ENCODE measurements at places on chromosomes 5 and 9.

DNA sequence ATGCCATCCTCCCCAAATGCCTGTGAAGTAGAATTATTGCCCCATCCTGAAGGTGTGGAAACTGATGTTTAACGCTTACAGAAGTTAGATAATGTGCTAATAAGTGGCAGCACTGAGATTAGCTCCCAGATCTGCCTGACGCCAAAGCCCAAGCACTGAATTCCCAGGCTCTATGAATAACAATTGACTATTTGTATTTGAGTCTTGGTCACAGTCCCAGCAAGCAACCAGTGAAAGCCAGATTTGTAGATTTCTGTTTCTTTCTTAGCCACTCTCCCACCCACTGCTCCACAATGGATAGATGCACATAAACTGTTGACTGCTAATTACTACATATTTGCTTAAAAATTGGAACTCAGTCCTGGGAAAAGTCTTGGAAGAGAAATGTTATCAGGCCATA is 34.4 kb downstream of the FAM240B start:
- no peak for DNase-seq

GRCh38 chr5:54905942-54906537 is 79.4 kb downstream of the ESM1 start:
- DNase-seq: no peak

- no peak for DNase-seq
These were observed 12.3 kb downstream of the TLE4 start for GRCh38 chr9:79583952-79584654.

DNA sequence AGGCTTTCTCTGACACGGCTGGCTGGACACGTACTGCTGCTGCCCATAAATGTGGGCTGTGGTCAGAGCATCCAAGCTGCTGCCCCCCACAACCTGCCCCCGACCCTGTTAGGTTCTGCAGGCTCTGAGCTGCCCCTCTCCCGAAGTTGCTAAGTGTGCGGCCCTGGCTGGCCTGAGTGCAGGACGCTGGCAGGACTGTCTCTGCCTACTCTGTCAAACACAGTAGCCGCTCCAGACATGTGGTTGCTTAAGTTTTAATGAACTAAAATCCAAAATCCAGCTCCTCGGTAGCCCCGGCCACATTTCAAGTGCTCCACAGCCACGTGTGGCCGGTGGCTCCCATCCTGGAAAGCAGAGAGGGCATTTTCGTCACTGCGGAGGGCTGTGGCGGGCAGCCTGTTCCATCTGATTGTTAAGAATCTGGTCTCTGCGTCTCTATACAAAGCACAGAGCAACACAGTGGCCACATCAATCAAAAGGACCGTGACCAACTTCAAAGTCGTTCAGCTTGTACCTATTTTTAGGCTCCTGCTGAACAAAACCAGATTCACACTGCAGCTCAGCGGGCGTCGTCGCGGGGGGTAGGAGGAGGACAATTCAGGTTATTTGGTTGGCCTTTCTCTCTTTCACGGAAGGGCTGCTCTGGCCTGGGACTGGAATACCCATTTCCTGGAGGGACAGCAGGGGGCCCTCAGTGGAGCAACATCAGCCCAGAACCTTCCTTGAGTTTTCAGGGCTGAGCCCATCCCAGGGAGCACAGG is 68.9 kb downstream of the PTCH1 start:
- no peak for DNase-seq

DNA sequence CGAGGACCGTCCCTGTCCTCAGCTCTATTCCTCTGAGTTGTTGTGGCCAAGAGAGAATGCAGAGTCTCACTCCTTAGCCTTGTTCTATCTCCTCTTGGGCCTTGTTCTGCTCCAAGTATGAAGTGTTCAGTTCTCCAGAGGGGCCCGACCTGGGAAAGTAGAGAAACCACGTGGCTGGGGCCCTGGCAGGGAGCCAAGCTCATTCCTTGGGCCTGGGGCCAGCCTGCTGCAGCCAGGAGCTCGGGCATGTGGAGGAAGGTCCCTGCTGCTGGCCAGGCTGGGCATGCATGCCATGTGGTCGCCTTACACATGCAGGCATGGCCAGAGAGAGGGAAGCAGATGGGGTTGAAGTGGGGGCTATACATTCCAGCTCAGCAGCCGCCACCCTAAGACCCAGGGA is 60.7 kb downstream of the COL27A1 start:
- DNase-seq: peak; percentile 58

DNA sequence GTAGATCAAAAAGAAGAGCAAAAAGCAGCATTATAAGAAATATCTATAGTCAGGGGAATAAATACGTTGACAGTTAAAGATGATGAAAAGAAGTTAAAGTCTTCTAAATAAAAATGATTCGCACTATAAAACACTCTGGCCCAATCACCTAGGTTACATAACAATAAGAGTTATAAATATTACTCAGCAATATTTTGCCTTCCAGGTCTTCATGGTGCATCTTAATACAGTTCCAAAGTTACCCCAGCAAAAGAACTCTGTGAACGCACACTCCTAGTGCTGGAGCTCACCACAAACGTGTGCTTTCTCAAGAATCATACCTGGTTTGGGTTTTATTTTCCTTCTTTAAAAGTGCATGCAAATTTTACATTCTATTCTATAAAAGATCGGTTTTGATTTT is 44.7 kb downstream of the EPB41L4A start:
- no peak for DNase-seq

GRCh38 chr5:17443333-17444130 is 54.5 kb upstream of the TAF11L2 start:
- no peak for DNase-seq

- DNase-seq: no peak
These were observed 201.0 kb downstream of the EFNA5 start for GRCh38 chr5:107469485-107470294.

DNA sequence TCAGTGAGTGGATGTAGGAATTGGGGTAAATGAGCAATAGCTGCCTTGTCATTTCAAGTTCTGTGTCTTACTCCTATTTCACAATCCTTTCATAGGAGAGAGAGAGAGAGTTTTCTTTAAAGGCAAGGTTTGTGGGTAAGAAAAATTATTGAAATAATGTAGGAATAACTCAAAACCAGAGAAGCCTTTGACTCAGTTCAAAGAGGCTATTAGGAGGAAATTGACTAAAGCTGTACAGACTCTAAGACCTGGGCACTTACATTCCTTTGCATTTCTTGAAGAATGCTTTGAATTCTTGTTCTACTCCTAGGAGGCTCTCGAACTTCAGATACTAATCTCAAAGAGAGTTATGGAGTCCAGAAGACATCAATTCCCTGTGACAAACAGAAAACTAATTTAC is 257.1 kb downstream of the FBXL7 start:
- no peak for DNase-seq

DNA sequence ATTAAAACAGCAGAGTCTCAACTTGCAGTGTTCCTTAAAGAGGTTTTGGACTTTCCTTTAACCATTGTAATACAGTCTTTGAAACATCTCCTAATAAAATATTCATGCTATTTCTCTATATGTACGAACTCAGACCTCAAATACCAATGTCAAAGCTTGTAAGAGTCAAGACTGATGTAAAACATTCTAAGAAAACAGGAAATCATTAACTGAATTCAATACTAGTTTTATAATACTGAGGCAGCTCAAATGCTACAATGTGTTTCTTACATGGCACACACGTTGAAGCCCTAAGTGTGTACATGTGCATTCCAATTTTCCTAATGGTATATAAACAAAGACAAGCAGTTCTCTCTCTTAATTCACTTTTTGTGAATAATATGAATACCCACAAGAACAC is 11.6 kb downstream of the PSIP1 start:
- no peak for DNase-seq

DNA sequence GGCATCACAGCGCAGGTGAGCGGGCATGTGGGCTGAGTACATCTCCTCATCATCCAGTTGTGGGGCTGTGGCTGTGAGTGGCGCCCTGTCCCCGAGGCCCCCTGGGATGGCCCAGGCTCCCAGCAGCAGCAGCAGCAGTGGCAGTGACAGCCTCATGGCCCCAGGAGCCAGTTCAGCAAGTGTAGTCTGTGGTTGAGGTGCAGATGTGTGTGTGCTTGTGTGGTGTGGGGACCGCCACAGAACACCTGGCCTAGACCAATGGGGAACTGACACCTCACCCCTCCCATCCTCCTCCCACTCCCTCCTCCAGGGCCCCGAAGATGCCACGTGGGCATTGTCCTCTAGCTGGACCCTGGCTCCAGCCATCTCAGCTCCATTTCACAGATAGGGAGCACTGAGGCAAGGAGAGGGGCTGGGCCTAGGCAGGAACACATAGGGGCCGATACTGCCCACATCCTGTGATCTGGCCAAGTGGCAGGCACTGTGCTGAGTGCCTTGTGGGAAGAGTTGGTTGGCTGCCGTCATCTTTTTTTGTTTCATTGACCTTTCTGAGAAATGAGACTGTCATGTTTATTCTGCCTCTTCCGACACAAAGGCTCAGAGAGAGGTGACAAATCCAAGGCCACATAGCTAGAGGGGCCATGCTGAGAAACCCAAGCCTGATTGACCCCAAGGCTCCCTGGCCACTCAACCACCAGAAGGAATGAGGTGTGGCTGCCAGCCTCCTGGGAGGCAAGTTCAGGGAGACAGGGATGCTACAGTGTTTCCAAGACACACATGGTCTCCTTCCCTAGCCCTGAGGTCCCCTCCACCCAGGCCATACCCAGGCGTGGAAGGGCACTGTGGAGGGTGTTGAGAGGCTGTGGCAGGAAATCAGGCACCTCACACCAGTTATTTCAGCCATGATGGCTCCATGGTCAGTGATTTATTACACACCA is at the start of gene MZB1:
Gene MZB1 (minus strand): TSS at position 213 of the 938 bp plus-strand sequence. CDS start 57 bp downstream, at position 156.
- no peak for DNase-seq

- DNase-seq: no peak
These were observed 22.1 kb upstream of the UBAP2 start for GRCh38 chr9:34070606-34071324.

- DNase-seq: no peak
These were observed 108.6 kb downstream of the ACER2 start for GRCh38 chr9:19517202-19517942.

DNA sequence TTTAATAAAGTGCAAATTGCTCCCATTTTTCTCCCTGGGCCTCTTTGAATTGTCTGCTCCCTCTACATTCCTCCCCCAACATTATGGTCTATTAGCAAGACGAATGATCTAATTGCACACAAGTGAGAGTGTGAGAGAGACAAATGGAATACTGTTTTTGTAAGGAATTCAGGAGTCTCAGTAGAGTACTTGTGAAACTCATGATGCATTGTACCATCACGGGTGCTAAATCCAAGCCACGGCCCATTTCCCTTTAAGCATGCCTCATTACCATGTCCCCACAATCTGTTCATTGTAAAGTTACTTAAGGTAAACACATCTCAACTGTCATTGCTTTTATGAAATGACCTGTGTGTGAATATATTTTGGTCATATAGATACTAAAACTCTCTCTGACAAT is 62.8 kb downstream of the CD180 start:
- DNase-seq: no peak

GRCh38 chr9:131237931-131238401 is 38.3 kb downstream of the FAM78A start:
- DNase-seq: peak; percentile 35

DNA sequence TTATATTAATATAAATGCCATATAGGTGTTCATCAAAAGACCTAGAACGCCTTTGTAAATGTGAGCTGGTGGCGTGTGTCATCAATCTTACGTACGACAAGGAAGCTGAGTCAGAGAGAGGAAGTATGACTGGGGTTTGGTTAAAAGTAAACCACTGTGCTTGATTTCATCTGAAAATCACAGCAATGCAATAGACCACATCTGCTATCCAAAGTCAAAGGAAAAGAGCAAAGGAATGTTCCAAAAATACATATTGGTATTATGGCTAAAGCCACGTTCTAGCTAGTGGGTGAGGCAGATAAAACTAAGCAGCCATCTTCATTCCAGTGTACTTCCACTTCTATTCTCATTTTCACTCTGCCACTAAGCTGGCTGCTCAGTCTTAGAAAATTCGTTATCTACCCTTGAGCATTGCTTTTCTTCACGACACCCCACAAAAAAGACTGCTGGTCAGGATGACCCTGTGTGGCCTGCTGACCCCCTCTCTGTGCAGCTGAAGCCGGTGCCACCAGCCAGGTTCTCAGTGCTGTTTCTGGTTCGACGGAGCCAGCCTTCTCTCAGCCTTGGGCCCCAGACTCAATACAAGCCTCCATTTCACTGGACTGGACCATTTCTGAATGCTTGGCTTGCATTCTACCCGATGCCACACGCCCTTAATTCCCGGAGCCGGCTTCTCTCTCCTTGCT is 23.8 kb downstream of the SHC3 start:
- no peak for DNase-seq

DNA sequence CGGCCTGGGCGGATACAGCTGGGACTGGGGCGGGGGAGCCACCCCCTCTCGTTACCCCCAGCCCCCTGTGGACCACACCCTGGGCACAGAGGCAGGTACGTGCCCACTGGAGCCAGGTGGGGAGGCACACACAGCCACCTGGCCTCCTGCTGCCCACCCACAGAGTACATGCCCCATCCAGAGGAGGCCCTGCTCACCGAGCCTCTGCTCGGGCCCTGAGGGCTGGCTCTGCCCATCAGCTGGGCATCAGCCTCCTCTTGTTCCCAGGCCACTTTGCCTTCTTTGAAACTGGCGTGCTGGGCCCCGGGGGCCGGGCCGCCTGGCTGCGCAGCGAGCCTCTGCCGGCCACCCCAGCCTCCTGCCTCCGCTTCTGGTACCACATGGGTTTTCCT is 6.3 kb downstream of the MAMDC4 start:
- no peak for DNase-seq

- no peak for DNase-seq
These were observed 30.0 kb upstream of the CPEB4 start for GRCh38 chr5:173858021-173858669.

GRCh38 chr9:18579536-18579935 is 105.6 kb downstream of the ADAMTSL1 start:
- DNase-seq: no peak

- DNase-seq: no peak
These were observed 28.4 kb downstream of the PSAT1 start for GRCh38 chr9:78325343-78325742.

GRCh38 chr9:98781588-98782383 is 14.6 kb downstream of the ANKS6 start:
- no peak for DNase-seq

GRCh38 chr5:43014522-43014921 is 25.6 kb downstream of the ANXA2R start:
- no peak for DNase-seq

DNA sequence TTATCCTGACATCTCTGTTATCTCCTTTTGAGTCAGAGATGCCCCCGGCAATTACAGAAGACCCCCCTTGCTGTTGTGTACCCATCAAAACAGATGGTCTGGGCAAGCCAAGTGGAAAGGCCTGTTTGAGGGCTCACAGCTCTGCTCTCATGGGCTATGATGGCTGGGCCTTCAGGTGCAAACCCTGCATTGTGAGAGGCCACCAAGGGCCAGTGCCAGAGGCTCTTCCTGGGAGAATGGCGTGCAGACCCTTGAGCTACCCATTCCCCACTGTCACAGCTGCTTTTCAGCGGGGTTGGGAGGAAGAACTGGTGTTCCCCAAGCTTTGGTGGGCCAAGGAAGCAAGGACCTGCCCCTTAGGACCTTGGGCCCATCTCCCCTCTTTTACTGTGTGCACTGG is 174.7 kb upstream of the PPP1R26 start:
- no peak for DNase-seq

DNA sequence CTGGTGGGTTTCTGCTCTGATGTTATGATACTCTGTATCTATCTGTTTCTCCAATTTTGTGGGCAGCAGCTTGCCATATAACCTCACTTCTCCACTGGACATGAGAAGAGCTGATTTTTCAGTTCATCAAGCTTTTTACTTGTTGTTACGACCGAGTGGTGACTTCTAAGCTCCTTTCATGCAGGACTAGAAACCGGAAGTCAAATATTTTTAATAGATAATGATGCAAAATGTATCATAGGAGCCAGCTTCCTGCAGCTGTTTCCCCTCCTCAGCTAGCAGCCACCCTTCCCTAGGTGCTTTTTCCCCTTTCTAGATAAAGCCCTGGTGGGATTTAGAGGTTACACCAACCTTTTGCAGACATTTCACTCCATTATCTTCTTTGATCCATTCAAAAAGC is 17.0 kb upstream of the ADAM19 start:
- DNase-seq: no peak

Measured in anterior cingulate cortex (tissue), 58 donors.